NCI-H2081 treated with DMSO at 0.1 percent for 48 hours (cell line): ENCODE measurements at places on chromosomes 16 and 17.

GRCh38 chr17:80067393-80067986 is 31.0 kb downstream of the CCDC40 start:
- DNase-seq, result no peak

DNA sequence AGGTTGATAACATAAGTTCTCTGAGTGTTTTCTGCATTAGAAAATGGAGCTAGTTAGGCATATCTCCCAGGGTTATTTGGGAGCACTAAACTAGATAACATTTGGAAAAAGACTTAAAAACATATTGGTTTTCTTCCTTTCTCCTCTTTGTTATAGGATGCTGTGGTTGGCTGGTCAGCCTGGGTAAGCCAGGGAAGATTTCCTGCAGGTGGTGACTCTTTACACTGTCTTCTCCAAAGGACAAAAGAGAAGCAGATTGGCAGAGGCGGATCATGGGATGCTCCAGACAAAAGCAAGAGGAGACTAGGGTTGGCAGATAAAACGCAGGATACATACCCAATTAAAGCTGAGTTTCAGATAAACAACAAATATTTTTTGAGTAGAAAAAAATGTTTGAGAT is 6.2 kb upstream of the CRYBA1 start:
- DNase-seq, result no peak

- DNase-seq, result no peak
These were observed 9.7 kb downstream of the CDK5R1 start for GRCh38 chr17:32496395-32497073.

DNA sequence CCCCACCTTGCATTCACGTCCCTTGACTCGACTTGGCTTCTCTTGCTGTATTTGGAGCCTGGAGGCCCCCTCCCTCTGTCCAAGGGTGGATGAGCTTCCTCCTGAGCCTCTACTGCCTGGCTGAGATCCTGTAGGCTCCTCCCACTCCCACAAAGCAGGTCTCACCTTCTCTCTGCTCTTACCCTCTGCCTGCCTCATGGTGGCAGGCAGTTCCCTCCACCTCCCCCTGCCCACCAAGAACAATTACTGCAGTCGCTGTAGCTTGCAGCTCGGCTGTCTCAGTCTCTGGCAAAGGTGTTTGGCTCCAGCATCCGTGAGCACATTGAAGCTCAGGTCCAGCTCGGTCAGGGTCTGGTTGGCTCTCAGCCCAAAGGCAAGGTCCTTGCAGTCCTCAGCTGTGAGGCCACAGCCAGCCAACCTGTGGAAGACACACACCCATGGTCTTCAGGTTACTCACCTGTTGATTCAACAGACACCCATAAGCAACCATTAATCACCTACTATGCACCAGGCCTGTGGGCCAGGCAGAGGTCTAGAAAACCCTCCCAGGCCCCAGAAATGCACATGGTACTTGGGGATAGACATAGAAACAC is 42.6 kb downstream of the NLRP1 start:
- DNase-seq, result no peak

DNA sequence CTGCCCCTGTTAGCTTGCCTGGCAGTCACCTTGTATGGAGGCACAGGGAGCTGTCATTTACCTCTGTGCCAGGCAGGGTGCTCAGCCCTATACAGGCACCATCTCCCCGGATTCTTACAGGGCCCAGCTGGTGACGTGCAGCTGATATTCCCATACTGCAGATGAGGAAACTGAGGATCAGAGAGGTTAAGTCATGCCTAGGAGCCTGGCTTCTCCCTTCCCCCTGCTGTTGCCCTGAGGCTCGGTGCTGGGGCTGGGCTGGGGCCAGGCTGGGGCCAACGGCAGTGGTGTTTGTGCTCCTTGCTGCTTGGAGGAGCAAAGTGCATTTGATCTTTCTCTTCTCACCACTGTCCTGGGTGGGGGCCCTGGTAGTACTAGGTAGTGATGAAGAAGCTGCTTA is 54.7 kb upstream of the IL34 start:
- DNase-seq, result no peak

GRCh38 chr17:957856-958421 is 21.6 kb downstream of the NXN start:
- DNase-seq, result no peak

- DNase-seq, result no peak
These were observed 5.2 kb upstream of the ATP6V0A1 start for GRCh38 chr17:42453439-42453838.

- DNase-seq, result no peak
These were observed 10.1 kb upstream of the TMEM101 start for GRCh38 chr17:44024853-44025252.

DNA sequence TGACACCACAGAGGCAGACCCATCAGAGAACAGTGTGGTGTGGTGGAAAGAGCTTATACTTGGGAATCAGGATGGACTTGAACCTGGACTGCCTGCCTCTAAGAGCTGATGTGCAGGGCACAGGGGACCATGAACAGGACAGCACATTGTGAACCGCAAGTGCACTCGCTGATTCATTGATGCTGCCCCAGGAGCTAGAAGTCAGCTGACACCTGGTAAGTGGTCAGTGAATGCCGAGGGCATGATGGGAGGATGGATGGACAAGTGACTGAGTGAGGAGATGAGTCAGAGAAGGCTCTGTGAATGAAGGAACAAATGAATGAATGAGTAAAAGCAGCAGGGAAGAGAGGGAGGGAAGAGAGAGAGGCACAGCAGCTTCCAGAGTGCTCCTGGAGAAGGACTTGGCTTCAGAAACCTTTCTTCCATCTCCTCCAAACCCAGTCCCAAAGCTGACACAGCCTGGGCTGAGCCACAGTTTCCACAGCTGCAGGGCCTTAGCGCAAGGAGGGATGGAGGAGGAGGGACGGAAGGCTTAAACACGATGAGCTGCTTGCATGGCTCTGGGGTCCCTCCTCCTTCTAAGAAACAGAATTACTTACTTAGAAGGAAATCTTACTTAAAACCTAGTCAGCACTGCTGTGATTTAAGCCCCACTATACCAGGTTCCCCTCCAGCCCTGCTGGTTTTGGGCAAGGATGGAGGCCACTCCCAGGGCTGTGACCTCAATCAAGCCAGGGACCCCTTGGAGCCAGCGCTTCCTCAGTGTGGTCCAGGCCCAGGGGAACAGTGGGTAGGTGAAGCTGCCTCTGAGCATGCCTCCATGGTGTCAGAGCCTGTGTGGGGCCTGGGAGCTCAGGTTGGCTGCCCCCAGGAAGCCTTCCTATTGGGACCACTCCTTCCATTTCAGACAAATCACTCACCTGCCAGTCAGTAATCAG is 184.6 kb downstream of the TMEM132E start:
- no peak for DNase-seq

GRCh38 chr16:28610595-28611191 is 849 bp upstream of the SULT1A1 start:
- DNase-seq, result no peak

DNA sequence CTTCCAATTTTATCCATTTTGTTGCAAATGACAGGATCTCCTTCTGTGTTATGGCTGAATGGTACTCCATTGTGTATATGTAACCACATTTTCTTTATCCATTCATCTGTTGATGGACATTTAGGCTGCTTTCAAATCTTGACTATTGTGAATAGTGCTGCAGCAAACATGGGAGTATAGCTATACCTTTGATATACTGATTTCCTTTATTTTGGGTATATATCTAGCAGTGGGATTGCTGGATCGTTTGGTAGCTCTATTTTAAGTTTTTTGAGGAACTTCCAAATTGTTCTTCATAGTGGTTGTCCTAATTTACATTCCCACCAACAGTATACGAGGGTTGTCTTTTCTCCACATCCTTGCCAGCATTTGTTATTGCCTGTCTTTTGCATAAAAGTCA is 67.8 kb downstream of the BRIP1 start:
- no peak for DNase-seq

- DNase-seq, result no peak
These were observed 2.8 kb downstream of the DNASE1L2 start for GRCh38 chr16:2238838-2239675.
